ENCODE measurements at places on chromosomes 5 and 9.

DNA sequence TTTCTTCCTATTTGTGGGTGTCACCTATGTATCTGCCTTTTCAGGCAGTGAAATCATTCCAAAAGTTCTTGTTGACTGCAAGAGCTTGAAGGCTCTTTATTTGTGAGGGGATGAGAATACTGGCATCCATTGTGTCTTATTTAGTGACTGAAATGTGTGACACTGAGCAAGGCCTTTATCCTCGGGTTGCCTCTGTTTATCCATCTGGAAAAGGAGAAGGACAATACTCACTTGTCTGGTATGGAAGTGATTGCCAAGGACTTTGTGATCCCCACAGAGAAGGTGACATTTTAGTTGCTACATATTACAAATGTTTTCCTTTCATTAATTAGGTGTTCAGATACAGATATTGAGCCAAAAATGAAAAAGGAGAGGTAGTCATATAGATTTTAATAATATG is 80.2 kb downstream of the ARRDC3 start:
- DNase-seq = no peak

GRCh38 chr9:8428389-8428788 is 628.8 kb upstream of the DMAC1 start:
- no peak for DNase-seq

GRCh38 chr5:58875599-58875998 is 292.7 kb downstream of the RAB3C start:
- DNase-seq = no peak

DNA sequence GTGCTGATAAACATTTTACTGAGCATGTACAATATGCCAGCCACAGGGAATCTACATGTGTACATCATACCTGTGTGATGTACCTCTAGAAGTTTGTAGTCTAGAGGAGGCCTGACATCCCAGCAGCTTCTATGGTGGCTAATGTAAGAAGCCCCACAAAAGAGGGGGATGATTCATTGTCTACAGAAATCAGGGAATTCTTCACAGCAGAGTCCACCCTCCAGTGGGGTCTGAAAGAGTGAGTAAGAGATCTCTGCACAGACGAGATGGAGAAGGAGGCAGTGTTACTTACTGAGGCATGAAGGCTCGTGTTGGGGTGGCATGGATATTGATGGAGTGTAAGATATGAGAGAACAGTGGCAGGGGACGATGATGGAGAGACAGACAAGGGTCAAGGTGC is 103.0 kb downstream of the NTRK2 start:
- no peak for DNase-seq

DNA sequence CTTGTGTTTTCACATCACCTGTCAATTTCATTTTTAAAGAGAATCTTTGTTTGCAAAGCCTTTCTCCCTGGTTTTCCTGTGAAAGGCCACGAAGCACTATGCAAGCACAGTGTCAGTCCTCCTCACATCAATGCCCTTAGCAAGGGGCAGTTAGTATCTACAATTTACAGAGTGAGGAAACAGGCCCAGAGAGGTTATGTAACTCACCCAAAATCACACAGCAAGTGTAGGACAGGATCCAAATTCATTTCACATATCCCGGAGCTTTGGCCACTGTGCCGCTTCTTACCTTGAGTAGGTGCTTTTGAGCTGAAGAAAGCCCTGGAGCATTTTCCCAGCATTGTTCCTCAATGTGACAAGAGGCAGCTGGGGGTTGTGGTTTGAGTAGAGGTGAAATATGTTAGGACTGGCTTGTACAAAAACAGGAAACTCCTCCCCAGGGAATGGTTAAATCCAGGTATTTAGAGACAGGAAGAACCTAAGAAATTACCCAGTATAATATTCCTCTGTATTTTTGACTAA is 283.8 kb downstream of the NTRK2 start:
- no peak for DNase-seq

DNA sequence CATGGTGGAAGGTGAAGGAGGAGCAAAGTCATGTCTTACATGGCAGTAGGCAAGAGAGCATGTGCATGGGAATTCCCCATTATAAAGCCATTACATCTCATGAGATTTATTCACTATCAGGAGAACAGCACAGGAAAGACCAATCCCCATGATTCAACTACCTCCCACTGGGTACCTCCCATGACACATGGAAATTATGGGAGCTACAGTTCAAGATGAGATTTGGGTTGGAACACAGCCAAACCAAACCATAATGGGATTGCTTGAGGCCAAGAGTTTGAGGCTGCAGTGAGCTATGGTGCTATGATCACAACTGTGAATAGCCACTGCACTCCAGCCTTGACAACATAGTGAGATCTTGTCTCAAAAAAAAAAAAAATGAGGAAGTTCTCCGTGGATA is 581.8 kb downstream of the TAF11L14 start:
- no peak for DNase-seq

- no peak for DNase-seq
Measured at GRCh38 chr5:8340261-8340660, 471.3 kb downstream of the MTRR start.

DNA sequence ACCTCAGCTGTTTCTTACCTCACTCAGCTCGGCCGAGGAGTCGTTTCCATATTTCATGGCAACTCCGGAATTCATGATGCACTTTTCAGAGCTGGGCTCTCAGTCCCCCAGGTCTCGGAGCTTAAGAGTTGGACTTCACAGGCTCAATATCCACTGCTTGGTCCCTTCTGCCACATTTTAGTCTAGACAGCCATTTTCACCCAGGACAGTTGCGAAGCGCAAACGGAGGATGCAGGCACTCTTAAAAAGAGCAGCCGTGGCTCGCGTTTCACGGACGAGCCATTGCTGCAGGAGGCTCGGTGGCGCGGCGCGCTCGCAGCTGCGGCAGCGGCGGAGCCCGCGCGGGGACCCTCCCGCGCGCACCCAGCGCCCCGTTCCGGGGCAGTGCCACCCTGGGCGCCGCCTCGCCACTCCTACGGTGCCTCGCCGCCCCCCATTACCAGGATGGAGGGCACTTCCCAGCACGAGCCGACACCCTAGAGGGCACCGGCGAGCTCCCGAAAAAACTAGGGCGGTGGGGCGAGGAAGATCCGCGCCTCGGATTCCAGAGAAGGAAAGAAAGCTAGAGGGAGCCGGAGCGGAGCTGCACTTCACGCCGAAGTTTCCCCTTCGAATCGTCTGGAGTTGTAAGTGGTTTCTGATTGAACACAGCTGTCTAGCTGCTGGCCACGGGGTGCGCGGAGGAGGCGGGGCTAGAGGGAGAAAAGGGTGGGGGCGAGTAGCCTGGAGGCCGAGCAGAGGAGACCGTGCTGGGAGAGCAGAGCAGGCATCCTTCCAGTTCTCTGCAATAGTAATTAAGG is 140.3 kb downstream of the TSSK1B start:
- DNase-seq = peak; percentile 18

- no peak for DNase-seq
Measured at GRCh38 chr5:156331181-156331580, 4.2 kb downstream of the SGCD start.

- DNase-seq = no peak
Measured at GRCh38 chr5:73435759-73436534, 12.6 kb downstream of the FOXD1 start.

GRCh38 chr5:121024416-121025311 is 560.6 kb downstream of the PRR16 start:
- DNase-seq = no peak

- no peak for DNase-seq
Measured at GRCh38 chr9:111984086-111984802, 87.6 kb downstream of the UGCG start.

DNA sequence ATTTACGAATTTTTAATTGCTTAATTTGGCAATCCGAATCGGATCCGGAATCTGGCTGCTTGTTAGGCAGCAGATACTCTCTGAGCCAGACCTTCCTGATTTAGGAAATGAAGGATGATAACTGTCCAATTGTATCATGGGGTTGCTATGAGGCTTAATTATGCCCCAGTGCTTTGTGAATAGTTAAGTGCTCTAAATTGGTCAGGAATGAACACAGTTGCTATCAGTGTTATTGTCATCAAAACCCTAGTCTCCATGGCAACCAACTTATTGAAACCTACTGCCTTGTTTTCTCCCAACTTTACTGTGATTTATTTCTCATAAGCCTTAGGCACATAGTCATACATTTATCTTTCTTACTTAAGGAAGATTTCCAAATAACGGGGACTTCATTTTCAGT is 47.9 kb downstream of the MAMDC2 start:
- no peak for DNase-seq

GRCh38 chr9:127392976-127393375 is 4.0 kb upstream of the SLC2A8 start:
- DNase-seq = no peak

- no peak for DNase-seq
Measured at GRCh38 chr5:28779161-28779754, 1740.9 kb upstream of the CDH9 start.

DNA sequence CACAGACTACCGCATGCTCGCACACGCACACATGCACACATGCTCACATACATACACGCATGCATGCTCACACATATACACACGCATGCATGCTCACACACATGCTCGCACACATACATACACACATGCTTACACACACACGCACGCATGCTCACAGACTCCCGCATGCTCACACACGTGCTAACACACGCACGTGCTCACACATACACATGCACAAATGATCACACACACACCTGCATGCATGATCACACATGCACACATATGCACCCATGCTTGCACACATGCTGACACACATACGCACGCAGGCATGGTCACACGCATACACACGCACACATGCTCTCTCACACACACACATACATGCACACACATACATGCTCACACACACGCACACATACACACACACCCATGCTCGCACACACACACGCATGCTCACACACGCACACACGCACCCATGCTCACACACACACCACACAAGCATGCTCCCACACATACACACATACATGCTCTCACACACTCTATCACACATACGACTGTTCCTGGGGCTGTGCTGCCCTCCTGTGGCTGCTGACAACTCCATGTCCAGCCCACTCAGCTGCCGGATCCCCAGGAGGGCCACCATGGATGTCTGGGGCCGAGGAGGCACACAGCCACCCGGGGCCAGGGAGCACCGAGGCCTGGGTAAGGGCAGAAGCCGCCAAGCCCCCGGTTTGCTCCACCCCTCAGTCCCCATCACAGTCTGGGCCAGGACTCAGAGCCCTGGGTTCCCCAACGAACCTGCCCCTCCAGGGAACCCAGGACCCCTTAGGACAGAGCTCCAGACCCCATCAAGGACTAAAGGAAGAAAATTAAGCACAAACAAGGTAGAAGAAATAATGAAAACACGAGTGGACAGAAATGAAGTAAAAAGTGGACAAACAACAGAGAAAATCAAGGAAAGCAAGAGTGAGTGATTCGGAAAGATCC is 31.4 kb upstream of the EGFL7 start:
- DNase-seq = peak; percentile 72

- no peak for DNase-seq
Measured at GRCh38 chr5:79030663-79031484, 38.6 kb downstream of the DMGDH start.

- no peak for DNase-seq
Measured at GRCh38 chr5:114346181-114346580, 15.7 kb upstream of the KCNN2 start.

- no peak for DNase-seq
Measured at GRCh38 chr9:85115473-85115872, 445.9 kb downstream of the NTRK2 start.

- no peak for DNase-seq
Measured at GRCh38 chr5:32621256-32621655, 35.9 kb downstream of the SUB1 start.

DNA sequence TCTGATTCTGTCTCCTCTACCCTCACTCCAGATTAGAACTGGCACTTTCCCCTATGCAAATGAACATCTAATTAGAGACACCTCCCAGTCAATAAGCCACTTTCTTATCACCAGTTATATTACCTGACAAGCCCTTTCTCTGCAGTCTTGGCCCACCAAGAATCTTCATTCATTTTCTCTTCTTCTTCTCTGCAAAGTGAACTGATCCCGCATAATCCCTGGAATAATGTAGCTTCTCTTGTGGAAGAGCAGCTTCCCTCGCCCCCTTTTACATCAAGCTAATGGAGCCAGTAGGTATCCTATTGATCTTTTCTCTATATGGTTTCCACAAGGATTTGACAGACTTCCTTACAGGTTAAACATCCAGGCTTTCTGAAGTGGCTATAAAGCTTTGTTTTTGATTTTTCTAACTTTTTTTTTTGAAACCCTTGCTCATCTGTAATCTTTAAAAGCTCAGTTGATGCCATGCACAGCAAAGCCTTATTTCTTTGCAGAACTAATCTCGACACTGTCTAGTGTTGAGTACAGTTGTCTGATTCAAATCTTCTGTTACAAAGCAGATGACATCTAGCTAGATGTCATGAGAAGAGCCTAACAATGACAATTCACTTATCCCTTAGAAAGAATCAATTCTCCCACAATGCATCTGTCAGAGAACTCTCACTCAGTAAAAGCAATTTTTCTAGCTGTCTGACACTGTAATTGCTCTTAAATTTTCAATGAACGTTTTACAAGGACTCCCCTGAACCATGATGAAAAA is 281.4 kb downstream of the ISL1 start:
- no peak for DNase-seq

- DNase-seq = no peak
Measured at GRCh38 chr5:90802474-90803317, 244.1 kb downstream of the ADGRV1 start.

GRCh38 chr5:6602441-6602840 is 30.4 kb downstream of the NSUN2 start:
- no peak for DNase-seq

GRCh38 chr5:54120473-54120872 is 189.9 kb downstream of the ARL15 start:
- DNase-seq = no peak

DNA sequence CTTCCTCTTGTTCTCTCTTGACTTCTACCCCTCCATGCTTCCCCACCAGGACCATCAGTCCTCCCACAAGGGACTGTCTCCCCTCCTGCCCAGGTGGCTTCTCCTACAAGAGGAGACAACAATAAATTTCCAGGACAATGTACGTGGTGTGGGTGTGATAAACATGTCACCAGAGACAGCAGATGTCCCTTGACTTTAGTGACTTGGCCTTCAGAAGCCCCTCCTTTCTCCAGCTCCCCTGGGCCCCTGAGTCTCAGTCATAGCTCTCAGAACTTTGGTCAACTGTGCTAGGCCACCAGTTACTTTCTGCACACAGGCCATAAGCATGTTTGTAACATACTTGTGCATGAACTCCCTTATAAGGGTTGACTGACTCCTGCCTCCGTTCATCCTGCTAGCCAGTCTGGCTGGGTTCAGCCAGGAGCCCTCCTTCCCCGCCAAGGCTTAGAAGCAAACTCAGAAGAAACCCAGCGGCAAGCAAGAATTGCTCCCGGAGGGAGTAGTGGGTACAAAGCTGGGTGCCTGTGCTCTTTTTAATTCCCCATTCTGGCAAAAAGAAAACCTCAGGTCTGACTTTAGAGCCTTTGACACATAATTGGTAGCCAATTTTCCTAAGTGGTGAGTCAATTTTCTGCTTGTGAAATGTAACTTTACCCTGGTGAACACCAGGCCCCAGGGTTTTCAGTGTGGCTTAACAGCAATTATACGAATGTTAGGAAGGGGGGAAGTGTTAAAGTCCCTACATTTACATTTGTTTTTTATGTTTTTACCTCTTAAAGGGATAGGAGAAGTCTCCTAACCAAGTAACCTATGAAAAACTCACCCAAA is 49.2 kb downstream of the EBF1 start:
- DNase-seq = no peak
